ENCODE measurements at places on chromosomes 11 and 22.

DNA sequence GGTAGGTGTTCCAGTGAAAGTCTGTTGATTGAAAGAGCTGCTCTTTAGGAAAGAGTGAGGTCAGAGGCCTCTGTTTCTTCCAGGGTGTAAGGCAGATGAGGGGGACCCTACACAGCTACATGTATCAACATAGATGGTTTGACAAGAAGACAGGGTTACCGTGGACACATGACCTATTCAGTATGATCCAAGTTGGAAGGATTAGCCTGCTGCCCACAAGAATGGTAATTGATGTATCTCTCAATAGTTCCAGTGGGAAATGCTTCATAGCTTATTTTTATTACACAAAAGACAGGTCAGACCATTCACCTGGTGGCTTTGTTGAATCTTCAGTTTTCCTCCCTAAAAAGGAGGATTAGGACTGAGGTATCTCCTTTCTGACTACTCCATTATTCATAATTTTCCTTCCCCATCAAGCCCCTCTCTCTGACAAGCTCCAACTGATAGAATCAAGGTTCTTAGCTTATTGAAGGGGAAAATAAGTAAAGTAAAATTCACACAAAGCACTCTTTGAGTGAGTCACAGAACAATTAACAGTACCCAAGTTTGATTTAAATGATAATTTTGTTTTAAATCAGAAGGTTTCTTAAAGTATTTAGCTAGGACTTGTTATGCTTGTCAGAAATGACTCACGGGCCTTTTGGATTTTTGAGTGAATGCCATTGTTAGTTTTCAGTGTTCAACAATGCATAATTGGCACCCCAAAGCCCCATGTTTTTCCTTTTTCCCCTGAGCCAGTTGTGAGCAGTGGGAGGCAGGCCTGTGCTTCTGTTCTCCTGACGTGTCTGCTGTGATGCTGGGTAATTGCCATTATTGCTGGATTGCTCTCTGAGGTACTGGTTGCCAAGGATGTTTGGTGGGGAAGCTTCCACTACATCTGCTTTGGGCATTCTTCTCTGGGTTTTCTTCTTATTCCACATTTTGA, 373.2 kb downstream of the DDX10 start:
- DNase-seq: no peak

DNA sequence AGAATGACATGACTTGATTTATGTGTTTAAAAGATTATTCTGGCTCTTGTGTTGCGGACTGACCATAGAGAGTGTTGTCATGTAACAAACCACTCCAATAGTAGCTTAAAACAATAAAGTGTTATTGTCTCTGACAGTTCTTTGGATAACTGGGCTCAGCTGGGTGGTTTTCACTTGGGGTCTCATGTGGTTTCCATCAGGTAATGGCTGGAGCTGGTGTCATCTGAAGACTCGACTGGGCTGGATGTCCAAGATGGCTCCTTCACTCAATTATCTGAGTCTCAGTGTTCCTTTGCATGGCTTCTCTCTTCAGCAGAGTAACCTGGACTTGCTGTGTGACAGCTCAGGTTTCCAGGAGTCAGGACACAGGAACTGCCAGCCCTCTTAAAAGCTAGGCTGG, 104.3 kb upstream of the NNMT start:
- DNase-seq: no peak

DNA sequence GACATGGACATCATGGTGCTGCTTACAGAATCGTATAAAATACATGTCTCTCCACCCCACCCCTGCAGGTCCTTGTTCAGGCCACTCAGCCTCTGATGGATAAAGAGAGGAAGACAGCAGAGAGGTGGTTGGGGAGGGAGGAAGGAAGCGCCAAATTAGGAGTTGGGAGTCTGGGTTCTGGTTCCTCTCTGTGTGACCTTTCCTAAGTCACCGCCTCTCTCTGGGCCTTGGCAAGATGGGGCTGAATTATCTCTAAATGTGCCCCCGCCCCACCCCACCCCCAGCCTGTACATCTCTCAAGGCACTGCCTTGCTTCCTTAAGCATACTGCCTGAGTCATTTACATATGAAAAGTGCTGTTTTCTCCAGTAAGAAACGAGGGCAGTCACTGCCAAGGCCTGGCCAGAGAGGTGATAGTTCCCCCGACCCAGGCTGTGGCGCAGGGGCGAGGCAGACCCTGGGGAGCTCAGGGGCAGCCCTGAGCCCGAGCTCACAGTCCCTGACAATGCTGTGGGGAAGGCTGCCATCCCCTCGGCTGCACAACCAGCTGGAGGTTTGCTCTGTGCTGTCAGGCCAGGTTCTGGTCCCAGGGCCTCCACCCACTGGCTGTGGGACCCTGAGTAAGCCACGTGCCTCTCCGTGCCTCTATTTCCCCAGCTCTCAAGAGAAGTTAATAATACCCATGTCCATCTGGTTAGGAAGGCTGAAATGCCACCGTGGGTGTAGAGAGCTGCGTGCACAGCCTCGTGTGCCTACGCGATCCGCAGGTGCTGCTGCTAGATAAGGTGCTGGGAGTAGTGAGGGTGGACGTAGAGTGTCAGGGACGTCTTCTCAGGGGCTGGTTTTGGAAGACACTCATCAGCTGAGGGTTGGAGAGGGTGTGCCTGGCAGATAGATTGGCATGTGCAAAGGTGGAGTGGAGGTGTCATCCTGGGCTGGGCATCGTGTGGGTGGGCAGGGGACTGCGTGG, 55.3 kb downstream of the CACNA1I start:
- no peak for DNase-seq

DNA sequence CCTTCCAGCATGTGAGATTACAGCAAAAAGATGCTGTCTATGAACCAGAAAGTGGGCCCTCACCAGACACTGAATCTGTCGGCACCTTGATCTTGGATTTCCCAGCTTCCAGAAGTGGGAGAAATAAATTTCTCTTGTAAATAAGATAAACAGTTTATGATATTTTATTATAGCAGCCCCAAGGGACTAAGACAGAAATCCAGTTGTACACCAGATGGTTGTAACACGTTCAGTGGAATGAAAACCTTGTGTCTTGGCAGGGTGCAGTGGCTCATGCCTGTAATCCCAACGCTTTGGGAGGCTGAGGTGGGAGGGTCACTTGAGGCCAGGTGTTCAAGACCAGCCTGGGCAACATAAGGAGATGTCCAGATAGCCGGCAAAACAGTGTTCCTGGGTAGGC, 61.8 kb downstream of the MCHR1 start:
- no peak for DNase-seq

- no peak for DNase-seq
Measured at GRCh38 chr11:100367892-100368291, 319.2 kb upstream of the ARHGAP42 start.

GRCh38 chr11:12356944-12357655, 20.3 kb upstream of the PARVA start:
- no peak for DNase-seq

GRCh38 chr11:85531191-85531897, 95.8 kb downstream of the DLG2 start:
- DNase-seq: no peak

DNA sequence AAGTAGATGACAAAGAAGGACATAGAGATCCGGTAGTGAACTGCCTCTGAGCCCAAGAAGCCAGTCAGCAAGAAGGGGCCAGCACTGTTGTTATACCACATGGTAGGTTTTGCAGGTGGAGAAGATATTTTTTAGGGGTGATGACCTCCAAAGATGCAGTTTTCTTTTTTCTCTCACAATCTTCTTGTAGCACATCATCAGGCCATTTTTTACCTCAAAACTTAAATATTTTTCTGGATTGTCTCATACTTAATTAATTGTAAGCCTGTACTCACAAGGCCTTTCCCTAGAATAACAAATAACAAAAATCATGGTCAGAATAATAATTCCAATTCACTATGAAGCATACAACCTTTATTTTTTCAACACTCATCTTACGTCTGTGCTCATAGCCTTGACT, at the start of gene OR51B4:
Gene OR51B4, minus strand, starts transcription at position 101 of the 400 bp plus-strand sequence. Its CDS starts 0 bp downstream, at position 101.
- no peak for DNase-seq

GRCh38 chr22:33957086-33957485, 36.8 kb upstream of the LARGE1 start:
- DNase-seq: no peak

All from Kasumi-1 (cell line).